Camera-type eye (tissue), 1 donor: ENCODE measurements at places on chromosomes 2 and 18. TPM values are rescaled to one million over a fixed set of nuclear protein-coding genes. Genes with fewer than 3 reads are reported as not detected.

The PPP4R1 gene
- total RNA-seq = 177 TPM

The OTOS gene
- total RNA-seq = not detected

The CABYR gene
- total RNA-seq = 7.0 TPM

The ZAP70 gene
- total RNA-seq = 1.5 TPM
